ENCODE measurements at places on chromosomes 12 and 14.

DNA sequence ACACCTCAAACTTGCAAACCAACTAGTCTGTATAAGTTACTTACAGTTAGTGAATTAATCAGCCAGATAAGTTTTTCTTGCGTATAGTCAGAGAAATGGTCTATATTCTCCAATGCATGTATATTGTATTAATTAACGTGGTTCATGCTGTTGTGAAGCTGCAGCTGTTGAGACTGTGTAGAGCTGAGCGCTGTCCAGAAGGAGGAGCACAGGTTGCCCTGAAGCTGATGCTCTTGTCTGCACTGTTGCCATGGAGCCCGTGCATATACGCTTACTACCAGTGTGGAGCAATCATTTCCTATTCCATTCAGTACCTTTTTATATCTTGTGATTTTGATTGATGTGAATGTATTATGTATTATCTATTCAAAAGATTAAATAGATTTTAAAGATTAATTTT is 74.3 kb upstream of the ARID2 start:
- peak; percentile 53 for DNase-seq

- DNase-seq = no peak
Measured at GRCh38 chr14:82724316-82724715, 1190.7 kb upstream of the SEL1L start.

- DNase-seq = no peak
Measured at GRCh38 chr12:118185602-118186397, 49.9 kb downstream of the PEBP1 start.

DNA sequence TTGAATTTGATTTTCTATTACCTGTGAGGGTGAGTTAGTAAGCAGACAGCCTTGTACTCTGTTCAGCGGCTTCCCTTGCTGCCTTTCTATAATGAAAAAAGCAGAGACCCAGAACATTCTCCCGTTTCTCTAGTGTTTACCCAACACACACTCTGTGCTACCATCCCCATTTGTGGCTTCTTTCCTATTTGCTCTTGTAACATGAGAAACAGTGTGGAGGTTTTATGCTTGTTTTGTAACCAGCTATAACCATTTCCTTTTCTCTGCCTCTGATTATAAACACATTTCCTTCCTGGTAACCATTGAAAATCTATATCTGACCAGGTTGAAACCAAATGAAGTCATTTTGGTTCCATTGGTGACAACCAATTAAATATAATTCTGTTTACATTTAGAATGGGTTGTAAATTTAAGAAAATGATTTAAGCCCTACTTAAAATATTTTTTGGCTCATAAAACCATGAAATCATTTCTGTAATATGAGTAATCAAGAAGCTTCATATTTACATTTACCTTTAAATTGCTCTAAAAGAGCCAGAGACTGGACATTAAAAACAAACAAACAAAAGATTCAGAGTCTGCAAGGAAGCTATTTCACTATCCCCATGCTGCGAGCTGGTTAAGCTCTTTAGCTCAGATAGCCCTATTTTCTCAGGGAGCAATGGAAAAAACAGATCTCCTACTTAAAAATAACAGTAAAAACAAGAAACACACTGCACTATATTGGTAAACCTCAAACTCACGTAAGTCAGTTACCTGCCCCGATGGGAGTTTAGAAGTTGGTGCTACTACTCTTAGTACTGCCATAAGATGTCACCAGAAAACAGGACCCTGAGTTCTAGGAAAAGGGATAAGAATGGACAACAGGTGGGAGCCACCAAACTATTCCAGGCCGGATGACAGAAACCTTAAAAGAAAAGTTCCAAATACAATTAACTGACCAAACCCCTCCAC is 206.5 kb upstream of the EEA1 start:
- DNase-seq = no peak

DNA sequence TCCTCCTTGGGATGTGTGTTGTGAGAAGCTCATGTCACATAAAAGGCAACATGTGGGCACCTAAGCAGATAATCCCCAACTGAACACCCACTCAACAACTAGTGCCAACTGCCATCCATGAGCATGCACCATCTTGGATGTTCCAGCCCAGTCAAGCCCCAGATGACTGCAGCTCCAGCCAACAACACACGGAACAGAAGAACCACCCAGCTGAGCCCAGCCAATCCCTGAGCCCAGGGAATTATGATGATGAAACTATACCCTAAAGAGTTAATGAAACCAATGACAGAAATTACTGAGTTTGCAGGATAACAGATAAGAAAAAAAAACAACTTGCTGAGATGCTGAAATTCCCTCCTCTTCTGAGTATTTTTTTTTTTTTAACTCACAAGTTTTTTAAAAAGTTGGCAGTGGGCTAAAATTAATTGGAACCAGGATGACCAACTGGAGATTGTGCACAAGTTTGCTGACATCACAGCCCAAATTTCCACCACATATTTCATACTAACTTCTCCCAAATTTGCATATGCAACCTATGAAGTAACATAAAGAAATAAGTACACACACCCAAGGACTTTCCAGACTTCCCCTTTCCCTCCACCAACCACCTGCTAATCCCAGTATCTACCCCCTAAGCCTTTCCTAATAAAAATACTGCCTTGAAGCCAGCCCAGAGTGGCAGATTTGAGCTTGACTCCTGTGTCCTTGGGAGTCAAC is 124.5 kb downstream of the KSR2 start:
- DNase-seq = no peak

- no peak for DNase-seq
Measured at GRCh38 chr12:46920499-46920898, 94.7 kb upstream of the SLC38A4 start.

DNA sequence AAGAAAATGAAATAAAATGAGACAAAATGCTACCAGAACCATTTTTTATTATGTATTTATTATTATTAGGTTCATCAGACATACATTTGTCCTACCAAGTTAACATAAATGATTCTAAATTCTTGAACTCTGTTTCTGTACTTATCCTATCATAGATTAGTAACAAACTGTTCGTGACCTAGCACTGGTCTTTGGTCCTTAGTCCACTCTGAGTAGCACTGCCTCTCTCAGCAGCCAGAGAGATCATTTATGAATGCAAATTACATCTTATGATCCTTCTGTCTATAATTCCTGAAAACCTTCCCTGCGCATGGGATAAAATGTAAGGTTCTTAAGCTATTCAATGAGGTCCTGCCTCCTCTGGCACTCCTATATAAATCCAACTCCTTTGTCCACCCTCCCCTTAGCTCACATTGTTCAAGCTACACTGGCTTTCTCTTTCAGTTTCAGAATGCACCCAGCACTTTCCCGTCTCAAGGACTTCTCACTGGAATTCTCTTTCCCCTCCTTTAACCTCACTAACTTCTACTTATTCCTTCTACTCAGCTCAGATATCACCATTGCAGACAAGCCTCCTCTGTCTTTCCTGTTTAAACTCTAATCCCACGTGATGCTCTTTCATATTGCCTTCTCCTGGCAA is 17.1 kb downstream of the PDZRN4 start:
- DNase-seq = no peak

DNA sequence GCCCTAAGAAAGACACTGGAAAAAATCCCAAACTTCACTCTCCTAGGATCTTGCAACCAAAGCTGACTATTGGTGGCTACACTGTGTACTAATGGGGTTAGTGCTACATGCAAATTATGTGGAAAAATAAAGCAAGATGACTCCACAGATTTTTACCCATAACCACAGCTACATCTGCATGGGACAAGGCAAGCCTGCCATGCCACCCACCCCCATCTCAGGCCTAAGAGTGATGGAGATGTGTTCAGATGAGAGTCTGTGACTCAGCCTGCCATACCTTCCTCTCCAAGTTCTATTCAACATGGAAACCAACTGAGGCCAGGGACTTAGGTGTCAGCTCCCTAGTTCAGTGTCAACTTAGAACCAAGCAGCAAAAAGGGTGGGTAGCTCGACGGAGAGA is 206.2 kb downstream of the PELI2 start:
- DNase-seq = no peak

GRCh38 chr12:26334621-26335124 is 139.3 kb downstream of the SSPN start:
- DNase-seq = peak; percentile 58

DNA sequence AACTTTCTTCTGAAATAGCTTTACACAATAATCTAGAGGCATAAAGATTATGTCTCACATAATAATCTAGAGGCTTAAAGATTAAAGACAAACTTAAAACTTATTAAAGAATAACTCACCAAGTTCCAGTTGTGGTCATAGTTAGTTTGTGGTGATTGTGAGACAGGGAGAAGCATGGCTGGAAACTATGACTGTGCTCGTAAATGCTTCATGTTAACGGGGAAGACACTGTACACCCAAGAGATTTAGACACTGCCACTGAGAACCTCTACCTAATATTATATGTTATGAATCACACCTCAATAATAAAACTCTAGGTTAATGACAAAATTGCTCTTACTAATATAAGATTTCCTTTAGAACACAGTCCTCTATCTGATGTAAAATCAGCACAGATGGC is 541.6 kb downstream of the TMEM121 start:
- DNase-seq = no peak

DNA sequence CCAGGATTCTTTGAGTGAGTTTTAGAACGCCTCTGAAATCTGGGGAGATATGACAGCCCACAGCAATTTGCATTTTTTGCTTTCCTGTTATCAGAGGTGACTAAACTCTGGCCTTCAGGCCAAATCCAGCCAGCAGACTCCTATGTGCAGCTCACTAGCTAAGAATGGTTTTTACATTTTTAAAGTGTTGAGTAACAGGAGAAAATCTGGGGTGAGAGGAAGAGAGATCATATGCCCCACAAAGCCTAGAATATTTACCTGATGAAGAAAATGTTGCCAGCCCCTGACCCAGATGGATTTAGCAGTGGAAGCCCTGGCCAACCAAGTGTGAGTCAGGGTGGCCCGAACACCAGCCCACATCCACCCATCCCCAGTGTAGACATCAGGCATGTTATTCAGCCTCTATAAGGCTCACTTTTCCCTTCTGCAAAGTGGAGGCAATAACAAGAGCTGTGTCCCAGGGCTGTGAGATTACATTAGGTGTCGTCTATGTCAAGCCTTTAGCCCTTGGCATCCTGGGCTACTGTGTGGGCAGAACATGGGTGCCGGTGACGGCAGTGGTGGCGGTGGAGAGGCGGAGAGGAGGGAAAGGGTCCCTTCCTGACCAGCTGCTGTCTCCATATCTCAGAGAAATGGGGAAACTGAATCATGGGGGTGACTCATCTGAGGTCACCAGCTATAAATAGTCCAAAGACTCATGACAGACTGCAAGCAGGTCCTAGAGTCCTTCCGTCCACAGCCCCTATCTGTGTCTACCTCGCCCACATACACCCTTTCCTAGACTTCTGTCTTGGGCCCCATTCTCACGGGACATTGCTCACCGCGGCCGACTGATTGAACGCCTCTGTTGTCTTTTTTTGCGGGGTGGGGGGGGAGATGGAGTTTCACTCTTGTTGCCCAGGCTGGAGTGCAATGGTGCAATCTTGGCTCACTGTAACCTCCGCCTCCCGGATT is 32.6 kb upstream of the CD9 start:
- DNase-seq = peak; percentile 92

- no peak for DNase-seq
Measured at GRCh38 chr12:127150479-127150878, 1116.5 kb upstream of the TMEM132C start.

DNA sequence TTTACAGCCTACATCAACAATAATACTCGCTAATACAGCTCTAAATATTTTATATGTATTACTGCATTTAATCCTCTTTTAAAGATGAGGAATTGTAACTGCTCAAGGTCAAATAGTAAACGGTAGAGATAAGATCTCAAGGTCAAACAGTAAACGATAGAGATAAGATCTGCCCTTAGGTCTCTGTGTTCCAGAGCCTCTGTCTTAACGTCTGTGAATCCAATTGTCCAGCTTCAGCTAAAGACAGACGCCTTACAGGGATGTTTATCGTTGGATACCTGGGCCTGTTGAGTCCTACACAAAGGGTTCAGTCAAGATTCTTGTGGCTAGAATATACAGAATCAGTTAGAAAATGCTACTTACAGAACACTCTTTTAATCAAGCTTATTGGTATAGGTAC is 20.0 kb downstream of the PYGL start:
- no peak for DNase-seq

DNA sequence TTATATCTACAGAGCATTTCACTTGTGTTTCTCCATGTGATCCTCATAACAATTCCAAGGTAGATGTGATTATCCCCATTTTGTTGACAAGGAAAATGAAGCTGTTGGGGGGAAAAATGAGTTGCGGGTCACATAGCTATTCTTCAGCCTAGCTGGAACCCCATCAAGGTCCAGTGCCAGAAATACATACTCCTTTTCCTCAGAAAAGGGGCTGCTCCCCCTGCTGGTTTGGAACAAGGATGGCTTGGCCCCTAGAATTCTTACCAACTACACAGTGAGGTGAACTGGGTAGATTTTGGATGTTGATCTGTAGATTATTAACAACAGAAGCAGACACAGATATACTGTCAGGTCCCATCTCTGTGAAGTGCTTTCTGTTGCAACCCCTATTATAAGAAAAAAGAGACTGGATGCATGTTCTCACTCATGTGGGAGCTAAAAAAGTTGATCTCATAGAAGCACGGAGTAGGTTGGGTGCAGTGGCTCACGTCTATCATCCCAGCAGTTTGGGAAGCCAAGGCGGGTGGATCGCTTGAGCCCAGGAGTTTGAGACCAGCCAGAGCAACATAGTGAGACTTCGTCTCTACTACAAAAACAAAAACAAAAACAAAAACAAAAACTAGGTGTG is 8.9 kb downstream of the IKZF4 start:
- DNase-seq = peak; percentile 68

DNA sequence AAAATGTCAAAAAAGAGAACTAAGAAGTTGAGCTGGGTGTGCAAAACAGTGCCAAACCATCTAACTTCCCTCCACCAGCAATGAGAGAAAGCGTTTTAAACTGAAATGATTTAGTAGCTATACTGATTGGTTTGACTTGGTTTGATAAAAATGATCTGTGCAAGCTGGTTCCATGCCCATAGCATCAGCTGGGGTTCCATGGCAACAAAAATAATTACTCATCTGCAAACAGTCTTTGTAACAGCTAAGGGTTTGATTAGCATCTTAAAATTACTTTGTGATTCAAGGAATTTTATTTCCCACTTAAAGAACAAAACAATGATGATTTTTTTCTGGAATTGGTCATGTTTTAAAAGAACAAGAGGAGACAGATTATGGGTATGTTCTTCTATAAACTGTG is 15.0 kb upstream of the BICD1 start:
- no peak for DNase-seq

DNA sequence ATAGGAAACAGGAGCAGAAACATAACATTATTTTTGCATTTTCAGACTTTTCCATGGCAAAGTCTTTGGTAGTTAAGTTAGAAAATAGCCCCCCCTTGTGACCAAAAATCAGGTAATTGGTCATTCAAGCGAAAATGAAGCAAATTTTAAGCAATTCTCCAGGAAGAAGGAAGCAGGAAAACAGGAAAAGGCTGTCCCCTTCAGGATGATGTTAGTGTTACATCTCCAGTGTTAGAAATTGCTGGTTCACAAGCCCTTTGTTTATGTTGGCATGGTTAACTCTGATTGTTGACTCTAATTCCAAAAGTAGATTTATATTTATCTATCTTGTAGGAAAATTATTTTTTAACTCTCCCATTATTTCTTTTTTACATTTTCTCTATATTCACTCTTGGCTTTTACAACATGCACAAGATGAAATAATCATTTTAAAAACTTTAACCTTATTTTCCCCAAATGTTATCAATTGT is 18.8 kb upstream of the GAS2L3 start:
- no peak for DNase-seq
